HS-5 (cell line): ENCODE measurements at places on chromosomes 6 and 20.

DNA sequence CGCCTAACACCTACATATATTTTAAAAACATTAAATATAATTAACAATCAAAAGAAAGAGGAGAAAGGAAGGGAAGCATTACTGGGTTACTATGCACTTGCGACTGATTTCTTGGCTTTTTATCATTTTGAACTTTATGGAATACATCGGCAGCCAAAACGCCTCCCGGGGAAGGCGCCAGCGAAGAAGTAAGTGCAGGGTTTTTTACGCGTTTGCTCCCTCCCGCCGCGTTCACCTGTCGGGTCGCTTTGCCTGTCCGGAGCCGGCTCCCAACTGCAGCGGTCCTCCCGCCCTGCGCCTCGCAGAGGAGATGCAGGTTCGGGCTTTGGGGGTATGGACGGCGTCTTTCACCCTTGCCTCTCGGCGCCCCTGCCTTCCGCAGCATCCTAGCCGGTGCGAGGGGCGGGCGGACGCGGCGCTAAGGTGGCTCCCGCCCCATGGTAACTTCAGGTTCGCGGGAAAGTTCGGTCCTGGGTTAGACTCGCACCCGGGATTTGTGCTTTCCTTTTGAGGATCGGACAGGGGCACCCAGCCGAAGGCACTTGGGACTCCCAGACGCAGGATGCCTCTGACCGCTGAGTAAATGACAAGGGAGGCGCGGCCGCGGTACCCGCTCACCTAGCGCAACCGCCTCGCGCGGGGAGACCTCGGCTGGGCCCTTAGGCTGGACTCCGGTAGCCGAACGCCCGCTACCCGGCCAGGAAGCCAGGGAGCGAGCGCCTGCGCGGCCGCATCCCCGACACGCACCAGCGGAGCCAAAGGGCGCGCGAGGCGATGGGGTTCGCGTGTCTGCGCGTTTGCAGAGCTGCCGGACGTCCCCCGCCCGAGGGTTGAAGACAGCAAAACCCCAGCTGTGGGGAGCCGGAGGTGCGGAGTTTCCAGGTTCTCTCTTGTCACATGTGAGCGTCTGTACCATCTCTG is 891 bp downstream of the RSPO3 start:
- peak; percentile 18 for DNase-seq

- no peak for DNase-seq
Measured at GRCh38 chr6:91279740-91280493, 693.0 kb upstream of the MAP3K7 start.

- DNase-seq = no peak
Measured at GRCh38 chr20:61670274-61670673, 395.4 kb downstream of the TAF4 start.

- DNase-seq = peak; percentile 13
Measured at GRCh38 chr6:41786451-41787218, 859 bp upstream of the TOMM6 start.

DNA sequence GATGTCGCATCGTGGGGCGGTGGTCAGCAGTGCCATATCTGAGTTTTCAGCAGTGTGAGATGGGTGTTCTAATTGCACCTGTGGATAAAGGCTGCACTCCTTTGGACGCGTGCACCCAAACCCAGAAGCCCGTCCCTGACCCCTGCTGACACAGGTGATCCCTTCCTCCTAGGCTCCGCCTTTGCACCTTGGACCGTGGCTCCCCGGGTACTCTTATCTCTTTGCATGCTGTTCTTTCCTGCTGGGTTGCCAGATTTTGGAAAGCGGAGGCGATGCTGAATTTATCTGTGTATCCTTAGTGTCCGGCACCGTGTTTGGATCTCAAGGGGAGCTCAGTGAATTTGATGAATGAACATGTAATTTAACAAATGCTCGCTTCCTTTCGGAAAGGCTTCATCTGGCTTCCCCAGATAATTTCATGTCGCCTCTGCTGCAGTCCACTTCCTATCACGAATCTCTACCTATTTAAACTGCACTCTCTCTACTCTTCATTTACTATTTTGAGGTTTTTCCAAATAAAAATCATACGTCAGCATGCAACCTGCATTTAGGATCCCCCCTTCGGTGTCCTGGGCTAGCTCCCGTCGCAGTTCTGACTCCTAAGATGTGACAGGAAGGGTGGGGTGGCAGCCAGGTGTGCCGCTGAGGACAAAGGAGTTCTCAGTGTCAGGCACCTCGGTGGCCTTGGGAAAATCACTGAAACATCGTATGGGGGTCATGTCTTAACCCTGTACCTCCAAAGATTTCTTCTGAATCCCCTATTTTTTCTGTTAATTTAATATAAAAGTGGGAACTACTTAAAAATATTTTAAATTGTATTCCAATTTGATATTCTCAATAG is 753 bp upstream of the PERP start:
- no peak for DNase-seq

DNA sequence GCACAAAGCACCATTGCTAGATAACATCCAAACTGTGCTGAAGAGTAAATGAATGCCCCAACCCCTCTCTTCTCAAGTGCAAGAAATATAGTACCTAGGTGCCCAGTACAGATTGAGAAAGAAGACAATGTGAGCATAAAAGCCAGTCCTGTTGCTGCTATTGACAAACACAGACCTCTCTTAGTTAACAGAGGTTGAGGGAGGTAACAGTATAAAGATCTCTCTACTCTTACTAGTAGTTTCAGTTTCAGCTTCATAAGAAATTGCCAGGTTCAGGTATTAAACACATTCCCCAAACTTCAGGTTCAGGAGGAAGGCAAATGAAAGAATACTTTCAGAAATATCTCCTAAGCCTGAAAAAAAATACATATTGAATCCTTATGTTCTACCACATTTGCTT is 31.4 kb downstream of the TBC1D32 start:
- DNase-seq = no peak

DNA sequence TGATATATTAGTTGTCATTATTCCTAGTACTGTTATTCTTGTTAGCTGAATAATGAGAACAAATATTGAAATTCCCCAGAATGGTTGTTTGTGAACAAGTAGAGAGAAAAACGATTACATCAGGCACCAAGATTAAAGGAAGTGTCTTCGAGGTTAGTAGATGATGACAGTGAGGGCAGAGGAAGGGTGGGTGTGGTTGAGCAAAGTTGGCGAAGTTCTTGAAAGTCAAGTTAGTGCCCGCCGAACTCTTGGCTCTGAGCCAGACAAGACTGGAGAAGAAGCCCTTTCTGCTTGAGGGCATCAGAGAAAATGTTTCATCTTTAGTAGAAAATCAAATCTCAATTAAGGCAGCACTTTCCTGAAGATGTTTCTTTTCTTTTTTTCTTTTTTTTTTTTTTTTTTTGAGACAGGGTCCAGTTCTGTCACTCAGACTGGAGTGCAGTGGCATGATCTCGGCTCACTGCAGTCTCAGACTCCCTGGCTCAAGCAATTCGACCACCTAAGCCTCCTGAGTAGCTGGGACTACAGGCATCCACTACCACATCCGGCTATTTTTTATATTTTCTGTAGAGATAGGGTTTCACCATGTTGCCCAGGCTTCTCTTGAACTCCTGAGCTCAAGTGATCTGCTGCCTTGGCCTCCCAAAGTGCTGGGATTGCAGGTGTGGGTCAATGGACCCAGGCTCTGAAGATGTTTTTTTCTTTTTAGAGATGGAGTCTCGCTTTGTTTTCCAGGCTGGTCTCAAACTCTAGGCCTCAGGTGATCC is 77.1 kb downstream of the SGK1 start:
- no peak for DNase-seq

GRCh38 chr6:72653026-72653425 is 31.2 kb downstream of the KCNQ5 start:
- no peak for DNase-seq

GRCh38 chr6:31836474-31837368 is 9.2 kb downstream of the HSPA1B start:
- DNase-seq = no peak

DNA sequence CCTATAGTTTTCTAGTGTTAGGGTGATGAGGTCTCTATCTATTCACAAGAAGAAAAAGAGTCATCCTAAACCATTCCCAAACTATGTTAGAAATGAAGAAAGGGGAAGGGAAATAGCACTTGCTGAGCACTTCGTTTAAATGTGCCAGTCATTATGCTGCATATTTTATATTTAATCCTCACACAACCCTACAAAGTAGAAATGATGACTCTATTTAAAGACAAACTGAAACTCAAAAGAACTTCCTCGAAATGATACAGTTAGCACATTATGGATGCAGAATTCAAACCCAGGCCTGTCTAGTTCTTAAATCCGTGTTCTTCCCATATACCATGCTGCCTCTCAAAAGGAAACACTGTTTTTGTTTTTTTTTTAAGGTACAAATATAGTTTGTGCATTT is 174.6 kb downstream of the GMPR start:
- DNase-seq = no peak

DNA sequence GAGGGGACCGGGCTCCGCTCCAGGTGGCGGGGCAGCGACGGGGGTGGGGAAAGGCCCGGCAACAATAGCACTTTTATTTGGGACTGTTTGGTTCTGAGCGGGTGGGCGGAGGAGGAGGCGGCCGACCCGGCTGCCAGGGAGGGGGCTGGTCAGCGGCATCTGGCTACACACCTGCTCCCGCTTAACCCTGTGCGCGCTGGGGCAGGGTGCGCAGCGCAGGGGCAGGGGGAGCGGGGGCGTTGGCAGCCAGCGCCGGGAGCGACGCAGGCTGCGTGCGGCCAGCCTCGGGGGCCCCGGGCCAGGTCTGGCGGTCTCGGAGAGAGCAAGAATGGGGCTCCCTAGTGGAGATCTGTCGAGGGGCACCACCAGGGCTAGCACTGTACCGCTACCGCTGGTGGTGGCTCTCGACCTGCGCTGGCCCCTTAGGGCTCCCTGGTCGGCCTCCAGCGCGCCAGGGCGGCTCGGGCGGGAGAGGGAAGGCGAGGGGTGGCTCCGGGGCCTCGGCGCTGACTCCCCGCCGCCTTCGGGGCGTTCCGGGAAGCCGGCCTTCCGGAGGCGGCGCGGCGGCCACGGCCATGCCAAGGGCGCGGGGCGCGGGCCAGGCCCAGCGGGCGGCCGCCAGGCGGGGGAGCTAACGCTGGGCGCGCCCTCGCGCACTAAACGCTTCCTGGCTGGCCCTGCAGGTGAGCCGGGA is 92.4 kb downstream of the NCR2 start:
- no peak for DNase-seq

- no peak for DNase-seq
Measured at GRCh38 chr6:21441386-21441785, 152.2 kb upstream of the SOX4 start.

DNA sequence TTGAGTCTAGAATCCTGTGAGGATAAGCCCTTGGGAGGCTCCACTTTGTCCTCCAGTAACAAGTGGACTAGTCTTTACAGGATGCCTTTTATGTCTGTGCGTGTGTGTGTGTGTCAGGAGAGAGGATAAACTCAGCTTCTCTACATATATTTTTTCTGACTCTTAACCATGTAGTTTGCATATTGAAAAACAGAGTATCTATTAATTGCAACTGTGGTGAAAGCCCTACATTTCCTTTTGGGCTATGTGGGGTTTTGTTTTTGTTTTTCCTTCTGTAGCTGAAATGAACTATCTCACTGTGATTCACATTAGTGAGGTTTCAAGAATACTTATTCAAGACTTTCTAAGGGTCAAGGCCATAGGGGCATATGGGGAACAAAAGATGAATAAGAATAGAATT is 17.7 kb downstream of the TPBG start:
- DNase-seq = no peak

- no peak for DNase-seq
Measured at GRCh38 chr6:32164295-32164694, at the start of gene EGFL8. TSS of gene EGFL8 (plus strand) at chr6:32164595. CDS start at chr6:32166166, 1,571 bp downstream.

GRCh38 chr6:71478834-71479541 is 190.4 kb downstream of the OGFRL1 start:
- DNase-seq = peak; percentile 94

DNA sequence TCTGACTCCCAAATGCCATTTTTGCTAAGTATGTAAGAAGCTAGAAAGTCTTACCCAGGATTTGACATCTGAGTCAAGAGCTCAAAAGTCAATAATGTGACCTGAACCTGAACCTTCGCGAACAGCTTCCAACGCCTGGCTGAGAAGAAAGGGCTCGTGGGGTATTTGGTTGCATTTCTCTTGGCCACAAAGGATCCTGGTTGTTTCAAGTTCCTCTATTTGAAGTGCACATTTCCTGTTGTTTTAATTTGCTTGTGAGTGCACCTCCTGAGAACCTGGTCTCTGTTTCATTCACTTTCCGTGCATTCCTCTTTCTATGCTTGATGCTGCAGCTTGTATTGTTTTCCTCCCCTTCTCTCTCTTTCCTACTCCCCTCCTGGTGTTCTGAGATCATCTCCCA is 212.5 kb downstream of the FOXA2 start:
- DNase-seq = no peak

DNA sequence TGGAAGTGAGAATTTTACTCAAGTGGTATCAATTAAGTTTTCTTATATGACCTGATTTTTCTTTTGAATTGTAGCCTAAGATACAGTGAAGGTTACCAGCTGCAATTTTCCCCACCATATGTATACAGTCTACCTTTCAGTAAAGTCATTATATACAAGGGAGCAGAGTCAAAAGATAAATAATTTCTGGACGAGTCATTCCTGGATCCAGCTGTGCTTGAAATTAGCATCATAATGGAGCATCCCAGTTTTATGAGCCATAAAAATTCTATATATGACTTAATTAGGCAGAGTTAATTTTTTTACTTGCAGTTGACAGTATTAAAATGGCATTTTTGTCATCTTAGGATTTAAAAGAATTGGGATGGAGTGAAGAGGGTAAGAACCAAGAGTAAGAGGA is 1008.4 kb downstream of the PHF3 start:
- no peak for DNase-seq

DNA sequence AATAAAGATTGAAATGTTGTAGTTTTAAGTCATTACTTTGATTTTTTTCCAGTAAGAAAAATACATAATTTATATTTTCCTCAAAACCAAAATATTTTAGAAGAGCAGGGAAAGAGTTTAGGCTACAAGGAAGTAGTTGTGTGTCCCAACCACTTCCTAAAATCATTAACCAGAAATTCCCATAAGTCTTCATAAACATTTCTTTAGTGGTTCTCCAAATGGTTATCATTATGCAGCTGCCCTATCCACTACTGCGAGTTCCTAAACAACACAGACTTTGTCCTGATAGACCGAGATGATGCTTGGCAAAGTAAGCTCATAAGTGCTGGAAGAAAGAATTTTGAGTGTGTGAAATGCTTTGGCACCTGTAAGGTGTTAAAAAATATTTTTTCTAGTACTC is 93.6 kb downstream of the ARMC2 start:
- no peak for DNase-seq

DNA sequence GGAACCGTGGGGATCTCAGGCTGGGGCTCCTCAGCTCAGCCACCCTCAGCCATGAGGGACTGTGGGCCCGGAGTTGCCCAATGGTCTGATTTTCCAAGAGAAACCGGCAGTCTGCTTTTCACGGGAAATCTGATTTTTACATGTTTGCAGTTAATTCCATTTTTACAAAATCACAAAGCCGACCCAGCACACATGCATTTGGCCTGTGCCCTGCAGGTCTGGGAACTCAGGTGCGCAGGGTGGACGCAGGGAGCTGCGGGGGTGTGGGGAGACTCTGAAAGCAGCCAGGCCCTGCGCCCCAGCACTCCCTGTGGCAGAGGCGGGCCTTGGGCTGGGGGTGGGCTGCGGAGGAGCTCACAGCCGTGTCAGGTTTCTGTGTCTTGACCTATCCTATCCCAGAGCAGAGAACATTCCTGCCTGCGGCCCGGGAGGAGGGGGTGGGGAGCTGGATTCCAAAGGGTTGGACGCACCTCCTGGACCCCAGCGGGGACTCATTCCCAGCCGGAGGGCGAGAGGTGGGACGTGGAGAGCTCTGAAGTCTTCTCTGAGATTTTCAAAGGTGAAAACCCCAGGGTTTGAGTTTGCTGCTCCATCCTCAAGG is 60.6 kb downstream of the ADNP start:
- no peak for DNase-seq
